ENCODE measurements at places on chromosomes 1 and 21. TPM values are rescaled to one million over a fixed set of nuclear protein-coding genes. Genes with fewer than 3 reads are reported as not detected.

VHLL gene
- polyA plus RNA-seq = not detected

KLHDC8A gene
- 11.4 TPM for polyA plus RNA-seq

ABCA4 gene
- polyA plus RNA-seq = 0.19 TPM

KDF1 gene
- 17.2 TPM for polyA plus RNA-seq

BNIPL gene
- 0.53 TPM for polyA plus RNA-seq

DPYD gene
- polyA plus RNA-seq = 1.3 TPM

KRTAP27-1 gene
- polyA plus RNA-seq = not detected

CXADR gene
- polyA plus RNA-seq = 17.3 TPM

MOB3C gene
- polyA plus RNA-seq = 3.9 TPM

GPR157 gene
- polyA plus RNA-seq = 0.15 TPM

NUP210L gene
- 0.27 TPM for polyA plus RNA-seq

CRYAA gene
- not detected for polyA plus RNA-seq

PTPN14 gene
- polyA plus RNA-seq = 2.0 TPM

FLG gene
- not detected for polyA plus RNA-seq

RGS16 gene
- polyA plus RNA-seq = 58.8 TPM

ZNF648 gene
- polyA plus RNA-seq = not detected

ELK4 gene
- 1.8 TPM for polyA plus RNA-seq

HES2 gene
- polyA plus RNA-seq = not detected

TNFRSF1B gene
- polyA plus RNA-seq = 8.3 TPM
